ENCODE measurements at places on chromosomes 2 and 18.

DNA sequence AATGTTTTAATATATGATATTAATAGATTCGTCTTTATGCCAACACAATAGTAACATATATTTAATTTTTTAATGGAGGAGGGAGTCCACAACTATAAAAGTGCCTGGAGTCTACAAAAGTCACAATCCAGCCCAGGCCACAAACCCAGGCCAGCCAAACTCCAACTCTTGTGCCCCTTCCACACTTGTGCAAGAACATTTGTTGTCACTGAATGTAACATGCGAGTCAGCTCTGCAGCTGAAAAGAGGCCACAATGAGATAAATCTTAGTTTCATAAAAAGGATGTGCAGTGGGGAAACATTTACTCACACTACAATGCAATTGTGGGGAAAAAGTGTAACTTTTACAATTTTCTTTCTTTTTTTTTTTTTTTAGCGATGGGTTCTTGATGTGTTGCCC is 110.8 kb downstream of the MCFD2 start:
- no peak for DNase-seq

- DNase-seq, result peak; percentile 32
Observed at GRCh38 chr2:233912691-233913423, 4.3 kb upstream of the TRPM8 start.

DNA sequence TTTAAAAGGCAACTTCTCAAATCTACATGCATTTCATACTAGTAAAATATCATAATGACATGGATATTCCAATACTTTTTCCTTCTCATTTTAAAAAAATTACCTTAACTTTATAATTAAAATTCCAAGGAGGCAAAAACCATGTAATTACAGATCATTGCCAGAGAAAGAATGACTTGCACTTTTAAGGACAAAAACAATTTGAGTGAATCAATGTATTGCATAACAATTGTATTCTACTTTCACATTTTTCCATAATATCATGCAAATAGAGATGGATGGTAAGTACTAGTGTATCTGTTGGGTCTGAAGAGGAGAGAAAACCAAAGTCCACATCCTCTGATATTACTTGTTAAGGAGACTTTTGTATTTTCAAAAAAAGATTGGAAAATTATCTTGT is 89.5 kb upstream of the NCK2 start:
- no peak for DNase-seq

GRCh38 chr18:72544092-72544886 is at the start of gene CBLN2:
TSS of gene CBLN2 (minus strand) at chr18:72544342. CDS start at chr18:72542160, 2,182 bp downstream.
- peak; percentile 45 for DNase-seq

DNA sequence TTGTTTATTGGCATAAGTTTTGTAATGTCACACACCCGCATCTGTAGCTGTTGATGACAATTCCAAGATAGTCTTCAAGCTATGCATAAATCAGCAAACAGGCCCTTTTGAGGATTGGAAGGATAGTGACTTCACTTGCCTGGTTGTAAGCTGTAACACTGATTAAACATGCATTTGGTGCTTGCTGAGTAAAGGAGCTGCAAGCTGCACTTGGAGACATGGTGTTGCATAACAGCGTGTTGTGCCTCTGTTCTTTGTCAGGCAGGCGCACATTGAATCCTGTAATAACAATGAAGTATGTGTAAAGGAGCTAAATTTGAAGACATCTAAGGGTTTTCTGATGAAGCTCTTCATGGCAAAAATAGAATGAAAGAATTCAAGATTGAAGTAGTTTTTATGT is 68.7 kb upstream of the TTC27 start:
- no peak for DNase-seq

GRCh38 chr2:185608799-185609198 is 129.8 kb upstream of the FSIP2 start:
- DNase-seq, result no peak

DNA sequence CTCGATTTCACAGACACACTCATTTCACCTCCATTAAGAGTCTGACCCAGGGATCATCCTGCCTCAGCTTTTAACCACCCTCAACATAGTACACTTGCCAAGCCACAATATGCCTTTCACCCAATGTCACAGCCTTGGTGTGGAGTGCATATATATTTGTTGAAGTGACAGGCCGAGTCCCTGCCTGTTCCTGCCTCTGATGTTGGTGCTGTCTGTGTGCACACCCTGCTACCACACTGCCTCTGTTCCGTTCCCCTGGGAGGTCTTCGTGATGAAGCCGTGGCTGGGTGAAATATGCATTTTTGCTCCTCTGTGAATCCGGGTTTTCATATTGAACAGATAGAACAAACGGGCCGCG is 90.3 kb downstream of the RNF144A start:
- DNase-seq, result no peak

GRCh38 chr2:240655931-240656886 is 26.5 kb downstream of the AQP12B start:
- peak; percentile 63 for DNase-seq

DNA sequence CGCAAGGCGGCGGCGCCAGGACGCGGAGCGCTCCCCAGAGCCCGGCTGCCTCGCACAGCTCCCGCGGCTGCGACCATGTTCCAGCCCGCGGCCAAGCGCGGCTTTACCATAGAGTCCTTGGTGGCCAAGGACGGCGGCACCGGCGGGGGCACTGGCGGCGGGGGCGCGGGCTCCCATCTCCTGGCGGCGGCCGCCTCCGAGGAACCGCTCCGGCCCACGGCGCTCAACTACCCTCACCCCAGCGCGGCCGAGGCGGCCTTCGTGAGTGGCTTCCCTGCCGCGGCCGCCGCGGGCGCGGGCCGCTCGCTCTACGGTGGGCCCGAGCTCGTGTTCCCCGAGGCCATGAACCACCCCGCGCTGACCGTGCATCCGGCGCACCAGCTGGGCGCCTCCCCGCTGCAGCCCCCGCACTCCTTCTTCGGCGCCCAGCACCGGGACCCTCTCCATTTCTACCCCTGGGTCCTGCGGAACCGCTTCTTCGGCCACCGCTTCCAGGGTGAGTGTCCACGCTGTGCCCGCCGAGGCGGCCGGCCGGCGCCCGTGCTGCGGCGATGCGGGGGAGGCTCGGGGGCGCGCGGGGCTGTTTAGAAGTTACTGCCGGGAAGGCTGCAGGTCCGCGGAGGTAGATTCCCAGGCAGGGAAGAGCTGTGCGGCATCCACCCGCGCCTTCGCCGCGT is 696 bp downstream of the EMX1 start:
- no peak for DNase-seq

DNA sequence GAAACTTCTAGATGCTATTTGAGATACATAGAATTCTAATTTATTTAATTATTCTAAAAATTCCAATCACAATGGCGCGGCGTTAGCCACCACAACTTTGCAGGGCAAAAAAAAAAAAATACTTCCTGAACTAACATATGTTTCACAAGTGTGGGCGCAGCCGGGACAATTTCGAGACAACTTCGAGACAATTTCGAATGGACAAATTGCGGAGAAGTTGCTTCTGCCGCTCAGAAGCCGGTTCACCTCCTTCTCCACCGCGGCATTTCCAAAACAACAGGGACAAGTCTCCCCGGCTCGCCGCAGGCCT is 842 bp downstream of the PAX3 start:
- DNase-seq, result no peak

GRCh38 chr2:149744865-149745264 is 157.3 kb upstream of the MMADHC start:
- no peak for DNase-seq

DNA sequence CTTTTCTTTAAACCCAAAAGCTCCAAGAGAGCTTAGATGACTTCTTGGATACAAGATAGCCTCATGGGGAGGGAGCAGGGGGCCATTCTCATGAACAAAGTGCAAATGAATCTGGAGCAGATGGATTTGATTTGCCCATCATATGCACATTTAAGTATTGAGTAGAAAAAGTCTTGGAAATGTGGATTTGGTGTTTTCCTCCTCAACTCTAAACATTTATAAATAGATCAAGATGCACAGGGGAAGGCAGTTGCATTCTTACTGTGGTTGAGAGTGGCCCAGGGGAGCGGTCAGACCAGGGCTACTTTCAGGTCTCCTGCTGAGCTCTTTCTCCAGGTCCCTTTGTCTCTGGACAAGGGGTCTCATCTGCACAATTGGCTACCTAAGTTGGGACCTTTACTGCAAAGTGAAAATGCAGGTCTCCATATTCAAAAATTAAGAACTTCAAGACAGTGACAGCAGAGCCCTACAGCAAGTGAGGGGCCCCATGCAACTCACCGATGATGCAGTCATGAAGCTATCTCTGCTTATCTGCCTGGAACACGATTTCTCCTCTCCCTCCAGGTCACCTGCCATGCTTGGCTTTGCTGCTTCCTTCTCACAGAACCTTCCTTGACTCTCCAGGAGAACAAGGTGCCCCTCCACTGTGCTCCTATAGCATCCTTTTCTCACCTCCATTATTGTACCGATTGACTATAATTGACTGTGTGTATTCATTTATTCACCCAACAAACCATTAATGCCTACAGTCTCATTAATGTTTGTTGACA is 145.4 kb downstream of the LPIN1 start:
- no peak for DNase-seq

All from H54 (cell line).